Activated CD8-positive, alpha-beta memory T cell treated with anti-CD3 and anti-CD28 coated beads for 48 hours (primary cell): ENCODE measurements at places on chromosomes 2 and 18.

DNA sequence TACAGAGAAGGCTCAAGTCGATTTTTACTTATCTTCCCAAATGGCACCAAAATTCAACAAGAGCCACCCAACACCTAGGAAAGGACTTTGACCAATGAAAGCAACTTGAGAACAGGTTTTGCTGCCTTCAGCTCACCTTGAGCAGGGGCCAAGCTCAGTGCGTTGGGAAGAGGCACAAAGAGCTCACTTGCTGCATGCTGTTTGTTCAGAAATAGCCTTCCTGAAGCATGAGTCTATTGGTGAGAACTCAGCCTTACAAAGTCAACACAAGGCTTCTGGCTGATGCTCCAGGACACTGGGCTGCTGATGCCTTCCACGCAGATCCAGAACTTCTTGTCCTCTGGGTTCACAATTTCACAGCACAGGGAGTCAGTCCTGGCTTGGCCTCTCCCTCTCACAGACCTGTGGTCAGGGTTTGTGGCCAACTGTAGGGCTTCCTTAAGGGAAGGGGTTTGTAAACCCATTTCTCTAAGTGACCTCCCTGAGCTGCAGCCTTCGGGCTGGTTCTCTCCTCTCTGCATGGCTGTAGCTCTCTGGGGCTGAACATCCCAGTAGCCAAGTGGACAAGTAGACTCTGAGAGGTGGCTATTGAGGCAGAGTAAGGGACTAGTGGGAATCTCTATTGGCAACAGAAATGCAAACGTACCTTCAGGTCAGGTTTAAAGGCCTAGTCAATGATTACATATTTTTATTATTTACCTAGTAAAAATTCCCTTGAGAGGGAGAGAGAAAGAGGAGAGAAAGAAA, 124.7 kb upstream of the GATA6 start:
- no peak for DNase-seq

DNA sequence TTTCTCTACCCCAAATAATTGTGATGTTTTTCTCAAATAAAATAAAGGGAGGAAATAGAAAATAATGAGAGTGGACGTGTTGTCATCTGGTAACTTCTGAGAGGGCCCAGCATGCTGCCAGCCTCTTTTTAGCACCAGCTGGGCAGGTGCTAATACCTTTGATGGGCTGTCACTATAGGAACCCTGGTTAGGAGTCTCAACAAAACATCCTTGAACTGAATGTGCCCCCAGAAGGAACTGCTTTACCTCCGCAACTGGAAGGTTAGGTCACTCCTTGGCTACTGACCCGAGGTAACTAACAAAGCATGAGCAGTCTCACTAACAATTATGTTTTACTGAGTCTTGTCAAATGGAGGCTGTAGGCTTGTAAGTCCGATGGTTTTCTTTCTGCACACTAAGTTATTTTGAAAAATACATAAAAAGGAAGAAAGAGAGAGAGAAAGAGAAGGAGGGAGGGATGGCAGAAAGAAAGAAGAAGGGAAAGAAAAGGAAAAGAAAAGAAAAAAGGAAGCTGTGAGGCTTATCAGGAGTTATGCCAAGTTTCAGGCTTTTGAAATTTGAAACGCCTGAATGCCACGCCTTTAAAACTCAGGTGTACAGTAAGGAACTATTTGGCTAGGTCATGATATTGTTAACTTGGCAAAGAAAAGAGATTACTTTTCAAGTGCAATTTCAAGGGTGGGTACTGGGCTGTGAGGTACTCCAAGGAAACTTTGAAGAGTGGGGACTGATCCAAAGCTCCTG, 91.0 kb downstream of the TGIF1 start:
- DNase-seq, result no peak

GRCh38 chr18:9846162-9846925, 39.4 kb upstream of the TXNDC2 start:
- no peak for DNase-seq

GRCh38 chr2:222427646-222428301, 3.4 kb downstream of the SGPP2 start:
- no peak for DNase-seq

DNA sequence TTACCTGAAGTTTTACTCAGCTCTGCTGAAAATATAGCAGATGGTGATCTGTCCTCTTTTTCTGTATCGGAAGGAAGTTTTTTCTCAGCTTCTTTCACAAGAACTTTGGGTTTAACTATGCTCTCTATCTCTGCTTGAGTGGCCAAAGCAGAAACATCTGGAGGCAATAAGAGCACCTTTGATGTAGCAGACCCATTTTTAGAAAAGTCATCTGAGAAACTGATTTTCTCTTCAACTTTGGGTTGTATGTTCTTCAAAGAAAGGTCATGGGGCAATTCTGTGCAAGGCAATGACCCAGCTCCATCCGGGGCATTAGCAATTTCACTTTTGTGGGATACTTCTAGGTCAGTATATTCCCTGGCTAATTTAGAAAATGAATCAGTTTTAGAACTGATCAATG, 25.2 kb downstream of the RTN4 start:
- DNase-seq, result no peak

DNA sequence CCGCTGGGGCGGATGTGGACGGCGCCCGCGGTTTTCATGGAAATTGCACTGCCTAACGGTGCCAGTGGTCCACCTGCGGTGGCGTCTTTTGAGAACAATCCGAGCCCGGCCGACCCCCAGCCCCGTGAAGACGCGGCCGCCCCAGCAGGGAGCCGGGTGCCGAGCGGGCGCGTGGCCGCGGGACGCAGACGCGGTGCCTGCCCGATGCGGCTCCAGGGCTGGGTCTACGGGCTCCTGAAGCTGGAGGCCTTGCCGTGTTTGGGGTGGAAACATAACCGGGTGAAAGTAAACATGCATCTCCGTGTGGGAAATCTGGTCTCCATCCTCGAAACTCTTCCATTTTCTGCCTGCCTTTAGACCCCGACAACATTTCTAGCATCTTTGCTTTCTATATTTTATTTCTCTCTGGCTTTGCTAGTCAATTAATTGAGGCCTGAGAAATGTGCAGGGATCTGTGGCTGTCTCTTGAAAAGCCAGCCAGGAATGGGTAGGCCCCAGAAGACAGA, 572 bp downstream of the INPP4A start:
- DNase-seq, result no peak

GRCh38 chr2:31256611-31257382, 22.8 kb downstream of the EHD3 start:
- no peak for DNase-seq

- no peak for DNase-seq
Measured at GRCh38 chr2:84652431-84652830, 136.1 kb downstream of the DNAH6 start.
